C1 segment of cervical spinal cord (tissue), 14 donors: ENCODE measurements at places on chromosomes 2 and 18.
A peak's percentile ranks its signal among the peaks of the same experiment; 100 is the strongest.

DNA sequence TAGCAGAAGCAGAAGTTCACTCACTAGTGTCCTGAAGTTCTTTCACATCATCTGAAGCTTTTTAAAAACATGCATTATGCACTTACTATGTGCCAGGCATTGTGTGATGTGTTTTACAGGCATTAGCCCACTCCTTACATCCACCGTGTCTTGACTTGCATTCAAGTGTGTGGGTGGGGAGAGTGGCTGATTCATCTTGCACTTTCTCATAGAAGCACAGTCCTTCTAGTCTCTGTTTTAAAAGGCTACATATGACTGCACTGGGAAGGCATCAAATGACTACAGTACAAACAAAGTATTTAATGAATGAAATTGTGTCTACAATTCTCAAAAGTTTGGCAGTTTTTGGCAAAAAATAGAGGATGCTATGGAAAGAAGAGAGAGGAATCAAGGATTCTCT is 21.6 kb upstream of the DSC3 start:
- DNase-seq = no peak

GRCh38 chr2:49618491-49618890 is 464.2 kb upstream of the FSHR start:
- no peak for DNase-seq

- DNase-seq = no peak
These were observed 118.1 kb downstream of the KLHL29 start for GRCh38 chr2:23503097-23503496.

DNA sequence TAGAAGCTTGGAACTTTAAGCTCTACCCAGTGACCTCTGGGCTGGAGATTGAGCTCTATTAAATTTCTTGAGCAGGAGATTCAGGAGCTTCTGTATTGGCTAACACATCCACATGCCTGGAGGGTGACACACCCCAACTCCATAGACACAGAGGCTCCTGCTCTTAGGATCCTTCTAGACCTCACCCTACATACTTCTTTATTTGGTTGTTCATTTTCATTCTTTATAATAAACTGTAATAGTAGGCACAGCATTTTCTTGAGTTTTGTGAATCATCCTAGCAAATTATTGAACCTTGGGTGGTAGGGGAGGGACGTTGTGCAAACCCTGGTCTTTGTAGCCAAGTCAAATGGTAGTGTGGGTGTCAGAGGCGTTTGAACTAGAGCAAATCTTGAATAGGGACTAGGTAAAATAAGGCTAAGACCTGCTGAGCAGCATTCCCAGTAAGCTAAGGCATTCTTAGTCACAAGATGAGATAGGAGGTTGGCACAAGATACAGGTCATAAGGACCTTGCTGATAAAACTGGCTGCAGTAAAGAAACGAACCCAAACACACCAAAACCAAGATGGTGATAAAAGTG is 323.8 kb upstream of the GALNT5 start:
- DNase-seq = no peak

- DNase-seq = no peak
These were observed 314.3 kb downstream of the FSIP2 start for GRCh38 chr2:186052930-186053329.

GRCh38 chr2:63364866-63365265 is 223.4 kb downstream of the WDPCP start:
- DNase-seq = no peak

DNA sequence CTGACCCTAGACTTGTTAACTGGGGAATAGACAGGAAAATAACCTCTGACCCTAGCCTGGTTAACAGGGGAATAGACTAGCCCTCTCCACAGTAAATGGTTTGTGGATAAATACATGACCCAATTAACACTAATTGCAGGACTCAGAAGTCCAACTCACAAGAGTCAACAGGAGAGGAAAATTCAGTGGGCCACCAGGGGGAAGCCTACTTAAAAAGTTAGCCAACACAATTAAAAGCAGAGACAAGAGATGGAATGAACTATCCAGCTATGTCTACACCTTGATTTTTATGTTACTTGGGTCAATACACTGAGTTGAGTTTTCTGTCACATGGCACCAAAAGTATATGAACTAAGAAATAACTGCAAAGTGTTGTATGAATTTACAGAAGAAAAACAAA is 158.8 kb upstream of the SLC39A10 start:
- no peak for DNase-seq

DNA sequence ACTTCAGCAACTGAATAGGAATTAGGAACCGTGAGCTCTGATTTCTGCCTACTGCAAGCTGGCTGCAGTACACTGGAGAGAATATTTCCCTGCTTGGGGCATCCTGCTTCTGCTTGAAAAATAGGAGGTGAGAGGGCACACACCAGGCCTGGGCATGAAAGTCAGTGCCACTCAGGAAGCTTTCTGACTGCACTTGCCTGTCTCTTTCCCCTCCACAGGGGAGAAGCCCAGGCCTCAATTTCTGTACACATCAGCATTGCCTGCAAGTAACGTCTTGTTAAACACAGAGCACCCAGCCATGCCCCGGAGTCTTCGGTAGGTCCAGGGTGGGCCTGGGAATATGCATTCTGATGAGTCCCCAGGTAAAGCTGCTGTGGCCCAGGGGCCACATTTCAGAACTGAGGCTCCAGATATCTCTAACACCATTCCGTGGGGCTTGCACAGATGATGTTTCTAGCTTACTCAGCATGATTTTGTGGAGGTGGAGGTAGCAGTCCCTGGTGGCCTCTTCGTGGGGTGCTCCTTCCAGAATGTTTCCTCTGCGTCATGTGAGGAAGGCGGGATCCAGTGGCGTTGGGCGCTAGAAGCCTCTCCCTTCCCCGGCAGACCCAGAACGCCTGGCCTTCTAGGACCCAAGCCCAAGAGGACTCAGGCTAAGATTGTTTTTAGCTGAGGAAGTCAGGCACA is 114.1 kb downstream of the ZBTB7C start:
- DNase-seq = no peak

DNA sequence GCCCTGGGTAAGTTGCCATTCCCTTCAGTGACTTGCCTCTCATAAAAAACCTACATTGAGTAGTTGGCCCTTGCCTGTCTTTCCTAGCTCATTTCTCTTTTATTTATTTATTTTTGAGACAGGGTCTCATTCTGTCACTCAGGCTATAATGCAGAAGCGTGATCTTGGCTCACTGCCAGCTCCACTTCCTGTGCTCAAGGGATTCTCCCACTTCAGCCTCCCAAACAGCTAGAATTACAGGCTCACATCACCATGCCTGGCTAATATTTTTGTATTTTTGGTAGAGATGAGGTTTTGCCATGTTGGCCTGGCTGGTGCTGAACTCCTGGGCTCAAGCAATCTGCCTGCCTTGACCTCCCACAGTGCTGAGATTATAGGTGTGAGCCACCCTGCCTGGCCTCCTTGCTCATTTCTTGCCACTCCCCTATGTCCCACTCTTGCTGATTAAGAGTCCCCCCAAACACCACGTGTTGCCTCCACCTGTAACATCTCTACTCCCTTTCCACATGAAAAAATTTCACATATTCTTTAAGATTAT is 12.6 kb downstream of the EVA1A start:
- no peak for DNase-seq

GRCh38 chr2:149160701-149161217 is 122.3 kb downstream of the LYPD6B start:
- no peak for DNase-seq

DNA sequence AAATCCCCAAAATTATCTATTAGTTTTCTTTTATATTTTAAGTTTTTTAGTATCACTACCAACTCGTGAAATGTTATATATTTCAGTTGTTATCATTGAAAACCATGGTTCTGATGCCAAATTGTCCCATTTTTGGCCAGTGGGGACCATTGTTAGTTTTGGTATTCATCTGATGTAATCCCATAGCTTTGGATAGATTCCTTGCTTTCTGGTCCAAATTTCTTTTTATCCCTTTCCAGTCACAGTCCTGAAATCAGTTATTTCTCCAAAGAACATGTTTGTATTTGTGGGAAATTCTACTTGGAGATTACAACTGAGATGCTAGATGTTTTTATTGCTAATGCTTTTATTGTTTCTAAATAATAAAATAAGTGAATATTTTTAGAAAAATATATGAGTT is 976.8 kb upstream of the CRIM1 start:
- DNase-seq = no peak

DNA sequence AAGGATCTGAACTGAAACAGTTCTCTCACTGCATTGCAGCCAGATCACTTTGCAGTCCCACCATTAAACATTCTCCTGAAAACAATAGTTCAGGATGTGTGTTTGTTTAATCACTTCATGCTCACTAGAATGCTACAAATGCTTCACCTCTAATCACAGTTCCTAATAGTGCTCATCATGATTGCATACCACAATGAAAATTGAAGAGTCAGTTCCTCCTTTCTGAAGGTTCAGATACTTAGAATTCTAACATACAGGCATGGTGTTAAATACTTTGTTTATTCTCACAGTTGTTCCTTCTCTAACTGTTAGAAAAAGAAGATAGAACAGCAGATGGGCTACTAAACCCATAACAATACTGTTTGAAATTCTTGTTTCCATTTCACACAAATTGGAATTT is 622.3 kb upstream of the ACVR2A start:
- DNase-seq = no peak

GRCh38 chr18:62334120-62334519 is 9.0 kb downstream of the TNFRSF11A start:
- no peak for DNase-seq

GRCh38 chr2:24509840-24510239 is 18.8 kb downstream of the NCOA1 start:
- no peak for DNase-seq

- no peak for DNase-seq
These were observed 39.9 kb downstream of the DYNAP start for GRCh38 chr18:54630963-54631362.

DNA sequence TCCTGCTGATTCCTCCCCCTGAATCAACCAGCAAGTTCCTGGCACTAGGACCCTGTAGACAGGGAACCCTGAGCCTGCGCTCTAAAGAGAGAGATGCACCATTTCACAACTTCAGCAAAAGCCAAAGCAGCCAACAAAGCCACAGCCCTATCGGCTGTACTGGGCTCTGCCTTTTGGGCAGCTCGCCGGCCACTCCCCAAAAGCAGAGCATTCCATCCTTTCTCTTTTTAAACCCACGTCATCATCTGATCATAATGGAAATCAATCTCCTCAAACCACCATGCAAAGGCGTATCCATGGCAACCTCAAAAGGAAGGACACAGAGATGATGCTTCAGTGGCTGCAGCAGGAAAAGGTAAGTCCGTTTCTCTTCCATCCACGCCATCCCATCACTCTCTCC is 5.3 kb upstream of the DCTN1 start:
- DNase-seq = peak; percentile 68

GRCh38 chr2:46329340-46329739 is 32.1 kb downstream of the EPAS1 start:
- DNase-seq = no peak

- DNase-seq = no peak
These were observed 49.4 kb downstream of the LONRF2 start for GRCh38 chr2:100272841-100273329.

- DNase-seq = no peak
These were observed 80.9 kb downstream of the LYPD6B start for GRCh38 chr2:149119368-149119767.

DNA sequence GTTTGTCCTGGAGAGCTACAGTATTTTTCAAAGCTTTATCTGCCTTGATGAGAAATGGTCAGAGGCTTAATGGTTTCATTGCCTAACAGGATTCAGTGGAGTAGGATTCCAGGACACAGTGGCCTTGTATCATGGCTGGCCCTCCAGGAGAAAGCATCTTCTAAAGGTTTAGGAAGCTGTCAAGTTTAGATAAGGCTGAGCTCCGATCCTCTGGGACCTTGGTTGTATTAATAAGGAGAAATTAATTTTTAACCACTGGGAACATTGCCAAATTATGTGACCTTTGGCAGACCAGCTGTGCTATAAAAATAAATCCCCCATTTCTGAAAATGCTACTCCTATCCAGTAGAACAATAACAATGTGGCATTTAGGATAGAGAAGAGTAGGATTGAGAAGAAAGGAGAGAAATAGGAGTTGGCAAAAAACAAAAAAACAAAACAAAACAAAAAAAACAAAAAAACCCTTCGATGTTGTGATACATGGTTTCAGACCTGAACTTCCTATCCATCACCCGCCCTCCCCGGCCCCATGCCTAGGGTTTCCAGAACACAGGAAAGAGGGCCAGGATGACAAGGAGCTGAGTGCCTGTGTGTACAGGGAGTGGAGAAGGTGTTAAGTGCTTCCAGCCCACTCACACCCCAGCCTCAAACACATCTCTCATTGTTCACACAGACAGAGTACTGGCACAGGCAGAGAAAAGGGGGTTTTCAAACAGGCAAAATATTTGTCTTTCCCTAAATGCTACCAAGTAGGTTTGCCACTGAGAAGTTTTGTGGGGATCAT is 6.3 kb downstream of the NRP2 start:
- DNase-seq = no peak

DNA sequence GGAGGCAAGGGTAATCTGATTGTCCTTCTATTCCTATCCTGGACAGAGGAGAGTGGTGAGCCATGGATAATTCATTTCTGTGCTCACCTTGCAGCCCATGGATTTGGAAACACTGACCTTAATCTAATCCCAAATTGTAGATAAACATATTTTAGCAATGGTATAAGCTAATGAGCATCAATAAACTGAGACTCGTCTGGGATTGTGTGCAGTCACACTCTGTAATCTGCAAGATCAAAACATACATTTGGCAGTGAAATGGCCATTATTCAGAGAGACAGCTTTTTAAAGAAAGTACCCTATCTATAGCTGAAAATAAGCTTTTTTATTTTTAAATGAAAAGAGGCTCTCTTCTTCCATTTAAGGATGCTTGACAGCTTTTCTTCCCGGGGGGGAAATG is 506.5 kb downstream of the NRXN1 start:
- DNase-seq = no peak

GRCh38 chr2:33226546-33226945 is 249.9 kb upstream of the RASGRP3 start:
- no peak for DNase-seq

DNA sequence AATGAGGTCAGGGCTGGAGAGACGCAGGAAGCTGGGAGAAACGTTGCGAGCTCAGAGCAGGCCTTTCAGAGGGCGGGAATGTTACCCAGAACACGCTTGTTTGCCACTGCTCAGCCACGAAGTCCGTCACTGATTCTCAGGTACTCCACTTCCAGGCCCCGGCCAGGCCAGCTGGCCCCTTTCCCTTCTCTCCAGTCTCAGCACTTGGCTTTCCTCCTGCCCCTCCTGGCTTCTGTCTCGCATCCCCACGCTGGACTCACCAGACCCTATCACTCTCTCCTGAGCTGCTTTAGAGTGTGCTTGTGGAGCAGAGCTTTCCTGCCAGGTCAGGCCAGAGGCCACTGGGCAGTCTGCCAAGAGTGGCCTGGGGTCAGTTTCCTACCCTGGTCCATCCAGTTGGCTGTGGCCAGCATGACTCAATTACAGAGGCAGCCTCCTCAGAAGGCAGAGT is 151.4 kb downstream of the TWIST2 start:
- no peak for DNase-seq

GRCh38 chr2:64105670-64106461 is 38.4 kb downstream of the PELI1 start:
- no peak for DNase-seq

DNA sequence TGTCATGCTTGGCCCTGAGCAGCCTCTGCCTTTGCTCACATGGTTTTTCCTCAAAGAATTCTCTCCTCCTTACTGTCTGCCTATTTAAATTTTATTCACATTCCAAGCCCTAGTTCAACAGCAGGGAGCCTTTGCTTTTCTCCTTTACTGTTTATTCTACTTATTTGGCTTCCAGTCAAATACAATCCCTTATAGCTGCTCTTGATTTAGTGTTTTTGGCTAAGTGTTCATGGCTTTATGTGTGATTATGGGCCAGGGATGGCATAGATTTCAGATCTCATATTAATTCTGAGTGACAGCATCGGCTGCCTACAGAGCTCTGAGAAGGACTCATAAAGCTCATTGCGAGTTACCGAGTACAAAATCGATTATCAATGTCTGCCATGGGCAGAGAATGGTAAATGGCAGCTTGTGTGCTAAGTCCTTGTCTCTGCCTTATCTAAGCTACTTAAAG is 106.7 kb downstream of the METTL8 start:
- DNase-seq = no peak
